ENCODE measurements at places on chromosomes 7 and 10.

GRCh38 chr7:28137463-28137862, 43.1 kb downstream of the JAZF1 start:
- DNase-seq, result no peak

DNA sequence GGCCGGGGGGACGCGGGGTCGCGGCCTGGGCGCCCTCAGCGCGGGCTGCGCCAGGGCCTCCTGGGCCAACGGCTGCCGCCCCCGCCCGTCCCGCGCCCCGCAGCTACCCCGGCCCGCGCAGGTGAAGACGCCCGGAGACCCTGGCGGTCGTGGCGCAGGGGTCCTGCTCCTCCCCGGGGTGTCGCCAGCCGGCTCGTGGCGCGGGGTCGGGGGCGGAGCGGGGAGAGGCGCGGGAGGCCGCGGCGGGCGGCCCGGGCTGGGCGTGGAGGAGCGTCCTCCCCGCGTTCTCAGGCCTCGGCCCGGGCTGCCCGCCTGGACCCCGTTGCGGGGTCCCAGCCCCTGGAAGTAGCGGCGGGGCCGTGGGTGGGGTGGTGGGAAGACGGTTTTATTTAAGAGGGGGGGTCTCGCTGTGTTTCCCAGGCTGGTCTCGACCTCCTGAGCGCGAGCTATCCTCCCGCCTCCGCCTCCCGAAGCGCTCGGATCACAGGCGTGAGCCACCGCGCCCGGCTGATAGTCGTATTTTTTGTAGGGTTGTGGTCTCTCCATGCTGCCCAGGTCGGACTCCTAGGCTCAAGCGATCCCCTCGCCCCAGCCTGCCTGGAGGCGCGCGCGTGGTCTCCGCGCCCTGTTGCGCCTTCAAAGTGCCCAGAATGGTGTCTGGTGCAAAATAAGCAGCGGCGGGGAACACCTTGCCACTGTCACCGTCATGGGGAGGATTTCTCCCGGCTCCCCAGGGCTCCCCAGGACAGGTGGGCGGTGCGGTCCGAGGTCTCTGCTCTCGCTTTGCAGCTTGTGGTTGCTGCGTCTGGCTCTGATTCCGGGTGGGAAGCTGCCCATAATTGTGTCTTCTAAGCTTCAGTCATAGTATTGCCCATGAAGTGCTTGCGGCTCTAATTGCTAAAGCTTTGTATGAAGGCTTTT, 15.3 kb upstream of the SUN1 start:
- DNase-seq, result peak; percentile 36

- DNase-seq, result no peak
Observed at GRCh38 chr7:95881597-95881996, 109.2 kb downstream of the DYNC1I1 start.

GRCh38 chr7:96953676-96954513, 51.5 kb upstream of the DLX6 start:
- DNase-seq, result no peak

DNA sequence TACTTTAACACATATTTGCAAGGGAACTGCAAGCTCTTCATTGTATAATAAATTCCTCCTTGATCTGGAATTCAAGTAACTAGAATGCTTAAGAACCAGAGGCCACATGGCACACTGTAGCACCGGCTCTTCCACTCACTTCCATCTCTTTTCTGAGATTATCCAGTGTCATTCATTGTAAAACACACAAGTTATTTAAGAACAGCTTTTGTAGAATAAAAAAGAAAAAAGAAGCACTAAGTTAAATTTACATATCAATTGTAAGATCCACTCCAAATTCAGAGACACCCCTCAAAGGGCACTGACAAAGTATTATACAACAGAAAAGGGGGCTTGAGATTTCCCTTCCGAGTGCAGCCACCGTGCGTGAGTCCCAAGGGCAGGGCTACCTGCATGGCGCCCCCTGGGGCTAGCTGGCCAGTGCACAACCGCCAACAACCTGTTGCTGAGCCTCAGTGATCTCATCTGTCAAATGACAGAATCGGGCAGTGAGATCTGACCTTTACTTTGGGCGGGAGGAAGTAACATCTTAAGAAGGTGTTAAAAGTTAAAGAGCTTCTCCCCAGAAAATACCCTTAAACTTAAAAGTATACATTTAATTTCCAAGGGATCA, 12.5 kb downstream of the GLI3 start:
- DNase-seq, result no peak

GRCh38 chr10:101827919-101828600, 9.8 kb upstream of the OGA start:
- DNase-seq, result no peak

- DNase-seq, result peak; percentile 14
Observed at GRCh38 chr7:30143748-30144251, 9.0 kb downstream of the MTURN start.

DNA sequence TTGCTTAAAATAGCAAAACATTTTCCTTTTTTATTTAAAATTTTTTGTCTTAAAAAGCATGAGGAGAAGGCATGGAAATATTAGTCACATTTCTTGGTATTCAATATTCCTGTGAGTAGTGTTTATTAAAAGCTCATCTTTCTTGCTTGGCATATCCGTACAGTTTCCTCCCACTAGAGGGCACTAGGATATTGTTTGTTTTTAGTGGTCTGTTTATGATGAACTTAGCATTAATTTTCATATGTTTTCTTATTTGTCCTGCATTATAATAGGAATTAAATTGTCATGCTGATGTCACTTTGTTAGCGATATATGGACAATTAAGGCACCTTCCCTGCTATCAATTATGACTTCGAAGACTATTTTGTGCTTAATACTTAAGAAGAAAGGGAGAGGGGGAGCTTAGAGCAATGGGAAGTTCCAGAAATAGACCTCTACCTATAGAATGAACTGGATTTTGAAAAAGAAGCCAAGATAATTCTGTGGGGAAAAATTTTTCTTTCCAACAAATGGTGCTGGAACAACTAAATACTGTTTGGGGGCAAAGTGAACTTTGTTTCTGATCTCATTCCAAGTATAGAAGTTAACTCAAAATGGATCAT, 91.0 kb upstream of the STRIP2 start:
- peak; percentile 9 for DNase-seq

- no peak for DNase-seq
Observed at GRCh38 chr10:73859784-73860491, 14.4 kb downstream of the CAMK2G start.

DNA sequence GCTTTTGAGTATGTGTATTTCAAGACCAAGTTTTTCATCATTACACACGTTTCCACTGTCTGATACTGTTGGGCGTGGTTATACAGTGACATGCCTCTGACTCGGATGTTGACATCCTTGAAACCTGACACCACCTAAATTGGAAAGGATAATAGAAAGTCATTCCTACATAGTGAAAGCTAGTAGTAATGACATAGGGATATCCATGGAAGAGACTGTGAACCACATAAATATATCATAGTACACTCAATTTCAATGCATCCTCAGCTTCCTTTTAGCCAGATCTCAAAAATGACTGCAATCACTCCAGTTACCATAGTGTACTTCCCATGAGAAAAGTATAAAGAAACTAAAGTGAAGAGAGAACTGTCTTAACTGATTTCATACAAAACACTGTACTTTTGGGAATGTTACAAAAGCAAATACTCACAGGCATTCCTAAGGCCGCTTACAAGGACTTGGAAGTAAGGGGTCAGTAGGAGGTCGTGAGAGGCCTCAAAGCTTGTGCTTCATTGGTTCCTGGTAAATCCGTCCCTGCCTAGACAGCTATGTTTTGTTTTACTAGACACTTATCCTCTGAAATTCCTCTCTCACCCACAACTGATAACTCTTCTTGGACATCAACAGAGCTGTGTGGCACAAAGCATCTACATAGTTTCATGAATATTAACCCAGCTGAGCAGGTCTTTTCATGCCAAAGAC, 71.8 kb upstream of the VWDE start:
- no peak for DNase-seq

GRCh38 chr10:110612629-110613028, 31.5 kb upstream of the RBM20 start:
- DNase-seq, result no peak

GRCh38 chr10:62147425-62147824, 121.2 kb downstream of the RTKN2 start:
- DNase-seq, result no peak

GRCh38 chr10:97534746-97535367, 36.1 kb downstream of the UBTD1 start:
- peak; percentile 41 for DNase-seq

DNA sequence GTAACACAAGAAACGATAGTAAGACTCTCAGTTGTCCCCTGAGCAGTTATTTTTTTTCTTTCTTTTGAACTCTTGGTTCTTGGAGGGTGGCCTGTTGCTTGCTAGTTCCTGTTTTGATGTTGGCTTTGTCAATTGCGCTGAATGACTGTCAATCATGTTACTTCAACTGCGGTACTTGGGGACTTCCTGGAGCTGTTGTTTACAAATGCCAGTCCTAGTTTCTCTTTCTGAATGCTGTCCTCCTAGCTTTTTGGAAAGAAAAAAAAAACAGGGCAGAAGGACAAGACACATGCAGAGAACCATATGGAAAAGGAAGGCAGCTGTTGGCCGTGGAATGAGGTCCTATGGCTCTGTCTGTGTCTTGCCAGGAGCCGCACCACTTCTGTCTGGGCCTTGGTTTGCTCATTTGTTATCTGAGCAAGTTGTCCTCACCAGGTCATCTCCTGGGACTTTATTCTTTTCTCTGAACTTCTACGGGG, 7.0 kb upstream of the PDCD4 start:
- DNase-seq, result peak; percentile 66

GRCh38 chr7:83782628-83783027, 133.7 kb upstream of the SEMA3E start:
- DNase-seq, result no peak

DNA sequence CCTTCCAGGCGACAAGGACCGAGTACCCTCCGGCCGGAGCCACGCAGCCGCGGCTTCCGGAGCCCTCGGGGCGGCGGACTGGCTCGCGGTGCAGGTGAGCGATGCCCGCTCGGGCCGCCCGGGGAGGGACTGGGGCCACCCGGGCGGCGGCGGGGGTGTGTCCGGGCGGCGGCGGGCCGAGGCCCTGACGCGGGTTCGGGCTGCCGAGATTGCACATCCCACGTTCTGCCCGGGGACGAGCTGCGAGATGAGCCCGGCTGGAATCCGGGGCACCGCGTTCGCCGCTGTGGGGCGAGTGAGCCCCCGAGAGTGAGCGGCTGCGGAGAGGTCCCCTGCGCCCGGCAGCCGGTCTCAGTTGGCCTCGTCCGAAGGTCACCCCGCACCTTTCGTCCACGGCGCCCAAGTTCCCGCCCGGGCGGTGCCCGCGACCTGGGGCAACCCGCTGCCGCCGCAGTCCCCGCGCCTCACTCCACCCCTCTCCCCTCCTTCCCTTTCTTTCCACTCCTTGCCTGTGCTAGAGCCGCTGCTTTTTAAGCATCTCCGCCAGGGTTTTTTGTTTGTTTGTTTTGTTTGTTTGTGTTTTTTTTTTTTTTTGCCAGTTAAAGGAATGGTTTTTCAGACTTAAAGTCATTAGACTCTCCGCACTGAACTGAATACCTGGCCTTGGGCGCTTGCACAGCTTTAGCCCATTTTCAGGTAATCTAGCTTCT, 515 bp downstream of the RALA start:
- DNase-seq, result peak; percentile 34

DNA sequence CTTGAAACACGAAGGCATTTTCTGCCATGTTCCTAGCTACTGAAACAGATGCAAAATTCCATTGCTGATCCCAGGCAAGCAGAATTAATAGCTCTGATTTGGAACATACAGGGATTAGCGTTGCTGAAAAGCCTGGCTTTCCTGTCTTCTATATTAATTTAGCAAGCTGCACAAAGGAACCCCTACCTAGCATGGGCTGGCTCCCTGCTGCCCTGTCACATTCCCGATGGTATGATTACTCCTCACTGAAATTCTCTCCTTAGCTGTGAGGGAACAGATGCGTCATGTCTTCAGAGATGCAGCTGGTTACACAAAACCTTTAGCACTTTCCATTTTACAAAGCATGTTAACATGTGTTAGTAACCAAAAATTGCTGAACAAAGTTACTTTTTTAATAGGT, 878.9 kb downstream of the TYW1 start:
- no peak for DNase-seq

GRCh38 chr7:128794020-128794419, 2.3 kb downstream of the CCDC136 start:
- DNase-seq, result peak; percentile 37

GRCh38 chr7:29918850-29919249, 70.8 kb downstream of the SCRN1 start:
- no peak for DNase-seq

GRCh38 chr10:70331486-70332268, 47.9 kb upstream of the NPFFR1 start:
- DNase-seq, result peak; percentile 43

GRCh38 chr10:44044549-44044948, 340.3 kb downstream of the CXCL12 start:
- no peak for DNase-seq
